Muscle of leg (tissue), 16 donors: ENCODE measurements at places on chromosomes 5 and 9.
A peak's percentile ranks its signal among the peaks of the same experiment; 100 is the strongest.

DNA sequence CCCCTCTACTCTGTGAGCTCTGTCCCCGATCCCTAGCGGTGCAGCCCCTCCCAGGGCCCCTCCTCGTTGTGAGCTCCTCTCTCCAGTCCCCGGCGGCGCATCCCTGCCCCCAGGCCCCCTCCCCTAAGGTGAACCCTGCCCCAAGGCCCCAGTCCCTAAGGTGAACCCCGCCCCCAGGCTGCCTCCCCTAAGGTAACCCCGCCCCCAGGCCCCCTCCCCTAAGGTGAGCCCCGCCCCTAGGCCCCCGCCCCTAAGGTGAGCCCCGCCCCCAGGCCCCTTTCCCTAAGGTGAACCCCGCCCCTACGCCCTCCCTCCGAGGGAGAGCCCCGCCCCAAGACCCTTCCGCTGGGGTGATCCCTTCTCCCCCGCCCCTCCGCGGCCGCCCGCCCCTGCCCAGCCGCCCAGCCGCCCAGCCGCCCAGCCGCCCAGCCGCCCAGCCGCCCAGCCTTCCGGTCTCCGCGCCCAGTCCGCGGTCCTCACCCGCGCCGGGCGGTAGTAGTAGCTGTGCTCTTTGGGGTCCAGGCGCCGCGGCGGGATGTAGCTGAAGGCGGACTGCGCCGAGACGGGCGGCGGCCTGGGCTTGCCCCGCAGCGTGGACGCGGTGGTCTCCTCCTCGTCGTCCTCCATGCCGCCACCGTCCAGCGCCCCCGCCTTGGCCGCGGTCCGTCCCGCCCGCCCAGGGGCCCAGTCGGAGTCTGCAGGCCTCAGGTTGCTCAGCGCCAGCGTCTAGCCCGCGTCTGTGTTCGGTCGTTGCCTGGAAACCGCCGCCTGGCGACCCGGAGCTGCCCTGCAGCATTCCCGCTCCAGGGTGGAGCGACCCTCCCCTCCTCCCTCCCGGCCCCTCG lies at the start of gene CFAP90:
TSS of gene CFAP90 (minus strand) at position 739 of the 845 bp plus-strand sequence. CDS start at position 627, 112 bp downstream.
- DNase-seq: peak; percentile 76

DNA sequence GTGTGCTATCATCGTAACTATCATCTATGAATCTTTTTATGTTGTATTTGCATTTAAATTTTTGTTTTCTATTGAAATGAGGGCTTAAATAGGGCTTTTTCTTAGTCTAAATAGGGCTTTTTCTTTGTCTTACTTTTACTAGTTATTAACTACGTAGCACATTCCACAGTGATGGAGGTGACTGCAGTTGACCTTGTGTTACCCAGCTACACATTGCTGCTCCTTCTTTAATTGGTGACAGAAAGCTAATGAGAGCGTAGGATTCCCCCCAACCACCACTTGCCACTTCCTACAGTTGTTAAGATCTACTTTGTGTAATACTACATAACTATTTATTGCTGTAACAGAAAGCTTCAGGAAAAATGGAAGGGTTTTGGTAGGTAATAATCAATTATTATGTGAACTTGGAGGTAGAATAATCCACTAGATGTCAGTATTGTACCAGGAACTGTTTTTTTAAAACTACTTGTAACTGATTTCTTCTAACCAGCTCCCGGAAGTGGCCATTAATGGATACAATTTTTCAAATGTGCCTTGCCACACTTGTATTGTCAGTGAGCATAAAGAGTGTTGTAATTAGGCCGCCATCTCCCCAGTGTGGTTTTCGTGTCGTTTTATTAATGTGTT lies 18.0 kb downstream of the MTRR start:
- DNase-seq: peak; percentile 71

DNA sequence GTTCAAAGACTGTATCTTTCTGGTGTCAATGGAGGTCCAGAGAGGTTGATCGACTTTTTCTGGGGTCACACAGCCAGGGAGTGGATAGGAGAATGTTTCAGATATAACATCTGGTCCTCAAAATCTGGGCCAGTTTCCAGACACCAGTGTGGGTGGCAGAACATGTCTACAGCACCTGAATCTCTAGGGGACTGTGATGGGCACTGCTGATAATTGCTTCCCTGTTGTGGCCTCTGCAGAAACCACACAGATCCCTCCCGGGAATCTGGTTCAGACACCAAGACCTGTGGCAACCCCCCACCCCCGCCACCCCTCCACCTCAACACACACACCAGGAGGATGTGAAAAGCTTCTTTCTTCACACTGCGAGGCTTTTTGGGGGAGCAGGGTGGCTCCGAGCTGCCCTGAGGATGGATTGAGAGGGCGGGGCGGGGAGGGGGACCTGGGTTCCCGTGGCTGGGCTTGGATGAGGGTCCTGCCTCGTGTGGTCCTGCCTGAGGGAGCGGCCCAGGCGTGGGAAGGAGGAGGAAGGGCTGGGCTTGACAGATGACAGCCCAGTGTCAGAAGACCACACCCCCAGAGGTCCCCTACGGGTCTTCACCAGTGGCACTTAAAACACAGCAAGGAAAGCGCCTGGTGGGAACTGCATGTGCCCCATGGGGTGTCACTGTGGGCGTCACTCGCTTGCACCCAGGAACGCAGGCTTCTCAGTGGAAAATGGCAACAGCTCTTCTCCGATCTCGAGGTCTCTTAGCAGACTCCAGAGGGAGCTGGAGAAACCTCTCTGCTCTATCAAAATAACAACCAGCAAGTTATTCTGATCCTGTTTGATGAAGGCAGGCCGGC lies 55.2 kb downstream of the TRIP13 start:
- DNase-seq: no peak

DNA sequence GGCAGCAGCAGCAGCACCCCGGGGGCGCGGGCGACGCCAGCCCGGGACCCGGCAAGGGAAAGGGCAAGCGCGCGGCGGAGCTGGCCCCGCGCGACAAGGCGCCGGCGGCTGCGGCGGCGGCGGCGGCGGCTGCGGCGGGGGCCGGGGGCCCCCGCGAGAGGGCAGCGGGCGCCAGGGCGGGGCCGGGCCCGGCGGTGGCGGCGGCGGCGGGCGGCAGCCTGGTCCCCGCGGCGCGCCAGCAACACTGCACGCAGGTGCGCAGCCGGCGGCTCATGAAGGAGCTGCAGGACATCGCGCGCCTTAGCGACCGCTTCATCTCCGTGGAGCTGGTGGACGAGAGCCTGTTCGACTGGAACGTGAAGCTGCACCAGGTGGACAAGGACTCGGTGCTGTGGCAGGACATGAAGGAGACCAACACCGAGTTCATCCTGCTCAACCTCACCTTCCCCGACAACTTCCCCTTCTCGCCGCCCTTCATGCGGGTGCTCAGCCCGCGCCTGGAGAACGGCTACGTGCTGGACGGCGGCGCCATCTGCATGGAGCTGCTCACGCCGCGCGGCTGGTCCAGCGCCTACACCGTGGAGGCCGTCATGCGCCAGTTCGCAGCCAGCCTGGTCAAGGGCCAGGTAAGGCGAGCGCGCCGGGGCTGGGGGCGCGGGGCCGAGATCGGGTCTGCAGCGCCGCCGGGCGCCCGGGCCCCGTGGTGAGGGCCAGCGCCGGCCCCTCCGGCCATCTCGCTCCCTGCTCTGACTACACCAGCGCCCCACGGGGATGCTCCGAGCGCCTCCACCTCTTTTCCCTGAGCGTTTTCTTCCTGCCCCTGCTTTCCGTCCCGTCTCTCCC lies at the start of gene UBE2QL1:
TSS of gene UBE2QL1 (plus strand) at position 238 of the 843 bp plus-strand sequence. CDS start at position 273, 35 bp downstream.
- DNase-seq: peak; percentile 17

DNA sequence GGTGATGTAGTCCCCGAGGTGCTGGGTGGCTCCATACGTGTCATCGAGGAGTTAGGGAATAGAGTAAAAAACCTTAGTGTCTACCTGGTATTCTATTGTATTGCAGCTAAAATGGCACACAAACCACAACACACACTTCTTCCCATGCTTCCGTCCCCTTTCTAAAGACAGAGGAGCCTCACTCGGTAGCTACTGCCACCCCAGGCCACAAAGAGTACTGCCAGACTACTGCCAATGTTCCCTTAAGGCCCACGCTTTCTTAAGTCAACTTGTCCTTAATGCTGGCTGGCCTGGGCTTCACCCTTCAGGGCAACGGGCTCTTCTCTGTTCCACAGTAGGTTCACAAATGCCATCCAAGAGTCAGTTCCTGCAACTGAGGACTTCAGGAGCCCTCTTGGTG lies 673.0 kb downstream of the ELAVL2 start:
- DNase-seq: no peak

DNA sequence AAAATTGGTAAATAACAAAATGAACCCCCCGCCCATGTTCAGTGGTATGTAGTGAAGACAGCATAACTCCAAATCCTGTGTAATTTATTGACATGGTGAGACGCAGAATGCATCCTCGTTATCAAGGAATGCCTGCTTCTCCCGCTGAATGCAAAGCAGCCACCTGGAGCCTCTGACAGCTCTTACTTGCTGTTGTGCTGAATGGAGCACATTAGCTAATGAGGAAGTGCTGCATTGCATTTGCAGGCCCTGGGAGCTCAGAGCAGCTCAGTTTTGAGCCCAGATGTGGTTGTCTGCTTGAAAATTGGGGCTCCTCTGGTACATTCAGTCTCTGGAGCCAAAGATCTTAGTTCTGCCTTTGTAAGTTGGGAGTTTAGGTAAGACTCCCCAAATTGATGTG lies 28.9 kb downstream of the PLAC8L1 start:
- DNase-seq: no peak

DNA sequence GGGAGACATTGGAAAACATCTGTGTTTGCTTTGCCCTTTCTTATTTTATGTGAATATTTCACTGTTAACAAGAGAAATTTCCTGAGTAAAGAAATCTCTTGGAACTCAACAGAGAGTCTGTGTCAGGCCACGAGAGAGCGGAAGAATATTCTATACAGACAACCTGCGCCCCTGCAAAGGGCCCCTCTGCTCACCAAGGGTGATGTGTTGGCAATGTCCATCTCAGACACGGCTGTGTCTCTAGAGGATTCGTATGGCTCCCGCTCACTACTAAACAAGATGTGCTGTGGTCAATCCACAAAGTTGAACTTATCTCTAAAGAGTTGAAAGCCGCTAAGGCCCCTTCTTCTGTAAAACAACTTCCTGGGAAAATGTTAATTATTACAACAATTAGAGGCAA lies 241.0 kb upstream of the IRX1 start:
- peak; percentile 9 for DNase-seq

DNA sequence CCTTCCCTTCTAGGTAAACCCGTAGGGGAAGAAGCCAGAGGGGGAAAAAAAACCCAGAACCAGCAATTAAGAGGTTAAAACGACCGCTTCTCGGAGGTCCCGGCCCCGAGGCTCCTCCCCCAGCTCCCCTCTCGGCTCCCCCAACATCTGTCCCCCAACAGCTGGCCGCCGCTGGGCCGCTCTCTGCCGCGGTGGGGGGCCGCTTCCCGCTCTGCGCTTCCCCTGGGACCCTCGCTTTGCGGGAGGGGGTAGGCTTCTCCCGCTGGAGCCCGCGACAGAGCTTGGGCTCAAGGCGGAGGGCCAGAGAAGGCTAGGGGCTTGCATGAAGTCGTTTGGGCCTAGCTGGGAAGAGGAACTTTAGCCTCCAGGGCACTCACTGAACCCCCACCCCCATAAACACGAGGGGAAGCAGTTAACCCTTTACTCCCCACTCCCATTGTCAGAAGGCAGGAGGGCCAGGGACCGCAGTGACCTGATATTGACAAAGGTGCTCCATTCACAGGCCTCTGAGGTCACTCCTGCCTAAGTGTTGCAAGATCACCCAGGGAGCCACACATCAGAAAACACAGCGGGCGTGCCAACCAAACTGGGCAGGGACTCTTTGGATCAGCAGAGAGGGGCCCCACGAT lies 7.5 kb downstream of the LHX6 start:
- DNase-seq: peak; percentile 47

DNA sequence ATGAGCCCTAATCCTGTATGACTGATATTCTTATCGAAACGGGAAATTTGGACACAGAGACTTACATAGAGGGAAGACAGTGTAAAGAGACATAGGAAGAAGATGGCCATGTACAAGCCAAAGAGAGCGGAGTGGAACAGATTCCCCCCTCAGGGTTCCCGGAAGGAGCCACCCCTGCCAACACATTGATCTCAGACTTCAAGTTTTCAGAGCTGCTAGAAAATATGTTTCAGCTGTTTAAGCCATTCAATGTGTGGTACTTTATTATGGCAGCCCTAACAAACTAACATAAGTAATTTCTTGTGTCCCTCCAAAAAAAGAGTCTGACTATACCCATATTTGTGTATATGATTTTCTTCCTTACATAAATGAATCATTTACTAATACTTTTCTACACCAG lies 128.0 kb upstream of the STC2 start:
- no peak for DNase-seq

GRCh38 chr5:64585646-64586045 lies 79.8 kb downstream of the RGS7BP start:
- DNase-seq: peak; percentile 70

- DNase-seq: no peak
Observed at GRCh38 chr5:167971706-167972105, 319.7 kb upstream of the WWC1 start.

GRCh38 chr5:3035452-3035851 lies 284.0 kb upstream of the IRX2 start:
- DNase-seq: no peak

GRCh38 chr5:107696080-107696479 lies 25.3 kb upstream of the EFNA5 start:
- DNase-seq: no peak
